ENCODE measurements at places on chromosomes 1 and 21. TPM values are rescaled to one million over a fixed set of nuclear protein-coding genes. Genes with fewer than 3 reads are reported as not detected.

The DEPDC1 gene
- total RNA-seq = 15.3 TPM

The LCE5A gene
- not detected for total RNA-seq

The PIK3R3 gene
- 1.8 TPM for total RNA-seq

The HRNR gene
- total RNA-seq = not detected

The ADAMTS1 gene
- total RNA-seq = 0.22 TPM

The HAO2 gene
- total RNA-seq = not detected

The PRRX1 gene
- not detected for total RNA-seq

The RGS21 gene
- not detected for total RNA-seq

The CDA gene
- total RNA-seq = 43.0 TPM

All from A549 treated with dexamethasone at 1 μM for 4 hours (cell line).